ENCODE measurements at places on chromosomes 11 and 22.

- peak; percentile 10 for DNase-seq
These were observed 42.6 kb downstream of the ZNF215 start for GRCh38 chr11:6968816-6969215.

GRCh38 chr11:9633679-9634078, 30.2 kb upstream of the SWAP70 start:
- no peak for DNase-seq

GRCh38 chr11:82046778-82047177, 686.9 kb downstream of the FAM181B start:
- peak; percentile 3 for DNase-seq

- no peak for DNase-seq
These were observed 10.9 kb downstream of the MUC2 start for GRCh38 chr11:1085440-1086170.

DNA sequence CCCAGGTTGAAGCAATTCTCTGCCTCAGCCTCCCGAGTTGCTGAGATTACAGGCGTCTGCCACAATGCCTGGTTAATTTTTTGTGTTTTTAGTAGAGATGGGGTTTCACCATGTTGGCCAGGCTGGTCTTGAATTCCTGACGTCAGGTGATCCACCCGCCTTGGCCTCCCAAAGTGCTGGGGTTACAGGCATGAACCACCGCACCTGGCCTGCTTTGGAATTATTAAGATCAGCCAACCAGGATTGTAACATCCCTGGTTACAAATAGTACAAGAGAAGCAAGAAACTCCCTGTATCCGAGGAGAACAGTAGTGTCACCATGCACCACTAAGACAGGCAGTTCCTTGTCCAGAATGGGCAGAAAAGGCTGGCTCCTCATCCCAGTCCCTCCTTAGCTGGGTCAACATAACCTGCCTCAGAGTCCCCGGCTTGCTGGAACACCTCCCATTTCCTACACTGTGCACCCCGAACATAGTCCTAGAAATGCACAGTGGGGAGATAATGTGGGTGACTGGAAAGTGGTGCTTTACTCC, 77.2 kb upstream of the INCENP start:
- DNase-seq, result no peak

- peak; percentile 40 for DNase-seq
These were observed 38.7 kb downstream of the CD82 start for GRCh38 chr11:44604171-44604581.

DNA sequence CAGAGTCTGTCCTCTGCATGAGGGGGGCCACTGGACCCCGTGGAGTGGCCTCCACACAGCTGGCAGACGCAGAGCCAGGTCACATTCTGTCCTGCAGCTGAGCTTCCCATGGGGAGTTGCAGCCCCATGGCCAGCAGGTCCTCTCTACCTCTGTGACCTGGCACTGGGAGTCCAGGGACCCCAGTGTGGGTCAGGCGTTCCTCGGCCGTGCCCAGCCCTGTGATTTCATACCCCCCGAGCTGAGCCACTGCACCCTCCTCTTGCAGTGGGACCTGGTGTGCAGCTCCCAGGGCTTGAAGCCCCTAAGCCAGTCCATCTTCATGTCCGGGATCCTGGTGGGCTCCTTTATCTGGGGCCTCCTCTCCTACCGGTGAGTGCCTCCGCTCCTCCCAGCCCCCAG, 32.2 kb upstream of the SLC22A12 start:
- no peak for DNase-seq

DNA sequence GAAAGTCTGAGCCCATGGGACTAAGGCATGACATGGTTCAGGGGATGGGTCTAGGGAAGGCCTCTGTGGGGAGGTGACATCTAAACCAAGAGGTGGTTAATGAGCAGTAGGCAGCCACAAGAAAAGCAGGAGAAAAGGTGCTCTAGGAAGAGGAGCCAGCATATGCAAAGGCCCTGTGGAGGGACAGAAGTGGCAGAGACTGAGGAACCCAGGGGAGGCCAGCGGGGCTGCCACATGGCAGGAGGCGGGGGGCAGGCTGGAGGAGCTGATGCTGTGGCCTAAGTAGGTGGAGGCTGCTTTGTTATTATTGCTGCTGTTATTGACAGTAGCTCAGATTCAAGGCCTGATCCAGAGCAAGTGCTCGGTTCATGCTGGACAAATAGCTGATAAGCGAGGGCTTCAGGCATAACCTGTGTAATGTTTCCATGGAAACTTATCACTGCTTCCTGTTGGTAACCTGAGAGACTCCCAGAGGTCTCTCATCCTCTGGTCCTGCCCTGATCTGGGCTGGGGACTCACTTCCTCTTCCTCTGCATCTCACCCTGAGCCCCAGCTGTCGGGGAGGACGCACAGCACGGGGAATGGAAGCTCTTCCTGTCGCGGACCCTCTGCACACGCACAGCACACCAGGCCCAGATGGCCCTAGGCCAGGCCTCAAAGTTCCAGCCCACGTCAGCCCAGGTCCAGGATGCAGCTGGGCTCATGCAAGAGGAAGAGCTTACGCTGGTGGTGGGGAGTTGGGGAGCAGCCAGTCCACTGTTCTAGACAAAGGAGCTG, 75.2 kb upstream of the TP53I11 start:
- peak; percentile 51 for DNase-seq

GRCh38 chr22:30872285-30873041, 96.1 kb downstream of the MORC2 start:
- no peak for DNase-seq

DNA sequence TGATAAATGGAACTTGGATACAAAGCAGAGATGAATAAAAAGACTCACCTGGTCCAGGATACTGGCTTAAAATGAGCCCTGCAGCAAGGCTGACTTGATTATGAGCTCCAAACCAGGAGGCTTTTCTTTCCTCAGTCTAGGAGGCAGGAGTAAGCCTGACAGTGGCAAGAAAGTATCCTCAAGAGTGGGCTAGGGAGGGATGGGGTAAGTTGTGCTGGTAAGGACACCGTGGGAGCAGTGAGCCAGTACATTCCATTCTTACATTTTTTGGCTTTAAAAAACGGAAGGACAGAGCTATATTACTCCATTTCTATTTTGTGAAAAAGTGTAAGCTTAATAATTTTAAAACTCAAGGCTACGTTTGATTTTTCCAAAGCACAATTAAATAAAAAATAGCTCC, 187.1 kb upstream of the DDI1 start:
- no peak for DNase-seq

GRCh38 chr11:826227-826621, 1.5 kb upstream of the CRACR2B start:
- no peak for DNase-seq

- no peak for DNase-seq
These were observed 95.7 kb downstream of the PDE2A start for GRCh38 chr11:72578566-72578965.

- peak; percentile 60 for DNase-seq
These were observed at the start of gene VEGFB for GRCh38 chr11:64233913-64234586. TSS of gene VEGFB (plus strand) at chr11:64234584. CDS start at chr11:64234834, 250 bp downstream.

- no peak for DNase-seq
These were observed 186.1 kb downstream of the SHANK2 start for GRCh38 chr11:71066311-71066710.

DNA sequence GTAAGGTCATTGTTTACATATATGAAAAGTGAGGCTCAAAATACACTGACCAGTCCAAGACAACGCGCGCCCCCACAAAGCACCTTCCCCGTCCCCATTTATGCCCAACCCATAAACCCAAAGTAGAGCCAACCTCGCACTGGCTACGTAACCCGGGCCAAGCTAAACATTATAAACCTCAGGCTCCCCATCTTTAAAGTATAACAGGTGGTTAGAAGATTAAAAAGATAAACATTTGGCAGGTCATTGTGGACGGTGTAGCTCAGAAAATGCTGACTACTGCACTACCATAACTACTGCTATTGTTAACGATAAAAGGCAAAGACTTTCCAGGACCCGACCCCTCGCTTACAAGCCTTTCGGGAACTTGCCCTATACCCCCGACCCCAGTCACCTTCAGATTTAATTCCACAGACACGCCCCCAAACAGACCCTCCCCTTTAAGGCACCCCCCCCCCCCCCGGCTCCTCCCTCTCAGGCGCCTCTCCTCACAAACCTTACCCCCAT, 470 bp downstream of the NUMA1 start:
- DNase-seq, result peak; percentile 39

DNA sequence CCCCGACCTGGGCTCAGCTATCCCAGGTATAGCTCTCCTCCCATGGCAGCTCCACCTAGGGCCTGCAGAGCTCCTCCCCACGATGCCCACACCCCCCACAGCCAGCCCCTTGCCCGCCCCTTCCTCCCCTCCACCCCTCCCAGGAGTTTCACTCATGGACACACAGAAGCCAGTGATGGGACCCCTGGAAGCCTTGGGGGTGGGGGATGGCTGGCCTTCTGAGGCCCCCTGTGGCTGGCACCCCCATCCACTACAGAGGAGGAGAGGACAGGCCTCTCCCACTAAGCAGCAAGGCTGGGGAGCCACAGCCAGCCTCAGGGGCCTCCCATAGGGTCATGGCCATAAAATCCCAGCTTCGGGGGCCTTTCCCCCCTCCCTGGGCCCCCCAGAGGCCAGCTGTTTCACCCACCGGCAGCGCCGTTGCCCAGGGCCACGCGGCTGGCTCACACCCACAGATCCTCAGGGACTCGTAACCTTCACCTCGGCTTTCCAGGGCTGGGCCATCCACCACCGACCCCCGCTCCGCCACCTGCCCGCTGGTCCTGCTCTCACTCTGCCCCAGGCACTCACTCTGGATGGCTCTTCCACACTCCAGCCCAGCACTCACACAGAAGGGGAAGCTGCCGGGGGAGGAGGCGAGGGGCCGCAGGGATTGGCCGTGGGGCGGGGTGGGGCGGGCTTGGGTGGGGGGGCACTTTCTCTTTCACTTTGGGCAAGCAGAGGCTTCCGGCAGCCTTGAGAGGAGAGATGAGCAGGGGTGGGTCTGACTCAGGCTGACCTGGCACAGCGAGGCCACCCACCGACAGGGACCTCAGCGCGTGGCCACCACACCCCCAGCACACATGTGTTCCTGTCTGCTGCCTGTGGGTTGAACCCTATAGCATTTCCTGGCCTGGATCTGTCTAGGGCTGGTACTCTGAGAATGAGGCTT, 2.2 kb downstream of the SLC25A22 start:
- peak; percentile 90 for DNase-seq

DNA sequence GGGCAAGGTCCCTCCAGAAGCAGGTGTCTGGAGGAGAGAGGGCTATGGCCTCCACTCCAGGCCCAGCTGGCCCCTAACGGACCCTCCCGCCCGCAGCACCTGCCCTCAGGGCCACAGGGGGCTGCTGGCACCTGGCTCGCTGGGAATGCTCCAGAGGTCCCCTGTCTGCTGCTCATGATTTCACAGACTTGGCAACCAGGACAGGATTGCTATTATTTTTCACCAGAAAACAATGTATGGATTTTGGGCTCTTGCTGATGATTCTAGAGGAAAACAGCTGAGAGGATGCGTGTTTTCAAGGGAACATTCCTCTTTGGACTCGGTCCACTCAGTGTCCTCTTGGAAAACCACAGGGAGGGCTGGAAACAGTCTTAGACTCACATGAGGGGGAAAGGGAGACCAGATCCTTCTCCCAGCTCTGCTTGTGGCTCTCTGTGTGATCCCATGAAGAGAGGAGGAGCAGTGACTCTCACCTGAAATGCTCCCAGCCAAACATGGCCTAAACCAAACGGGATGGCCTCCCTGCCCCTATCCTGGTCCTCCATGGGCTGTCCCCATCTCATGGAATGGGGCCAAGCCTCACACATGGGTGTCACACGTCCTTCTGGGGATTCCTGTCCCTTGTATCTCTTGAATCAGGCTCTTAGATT, 15.8 kb downstream of the MYEOV start:
- no peak for DNase-seq

DNA sequence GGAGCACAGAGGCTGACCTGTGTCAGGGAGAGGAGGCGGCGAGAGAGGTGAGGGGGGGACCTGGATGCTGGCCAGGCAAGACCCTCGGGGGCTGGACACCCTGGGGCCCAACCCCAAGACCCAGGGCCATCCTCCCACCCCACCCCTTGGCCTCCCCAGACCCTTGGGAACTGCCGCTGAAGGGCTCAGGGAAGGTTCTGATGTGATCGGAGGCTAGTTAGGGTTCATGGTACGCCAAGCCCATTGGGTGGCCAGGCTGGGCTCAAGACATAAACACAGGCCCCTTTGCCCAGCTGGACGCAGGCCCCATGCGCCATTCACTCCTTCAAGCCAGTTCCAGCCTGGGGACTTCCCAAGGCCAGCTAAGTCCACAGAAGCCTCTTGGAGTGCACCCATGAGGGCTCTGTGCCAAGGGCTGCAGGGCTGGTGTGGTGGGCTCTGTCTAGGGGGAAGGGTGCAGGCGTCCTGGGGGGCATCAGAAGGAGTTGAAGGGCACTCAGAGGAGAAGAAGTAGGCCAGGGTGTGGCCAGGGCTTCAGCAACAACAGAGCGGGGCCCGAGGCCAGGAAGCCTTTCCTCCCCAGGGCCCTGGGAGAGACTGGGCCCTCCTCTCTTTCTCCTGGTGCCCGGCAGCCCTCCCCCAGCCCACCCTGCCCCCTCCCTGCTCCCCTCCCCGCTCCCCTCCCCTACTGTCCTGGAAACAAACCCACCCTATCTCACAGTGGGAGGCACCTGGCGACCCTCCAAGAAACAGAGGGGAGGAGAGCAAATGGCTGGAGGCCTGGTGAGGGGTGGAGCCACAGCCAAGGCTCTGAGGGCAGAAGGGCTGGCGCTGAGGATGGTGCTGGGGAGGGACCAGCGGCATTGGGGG, 12.9 kb downstream of the TSPAN32 start:
- peak; percentile 42 for DNase-seq

GRCh38 chr22:47564651-47565434, 802.4 kb downstream of the TBC1D22A start:
- DNase-seq, result no peak

- DNase-seq, result no peak
These were observed 14.1 kb downstream of the RHBDD3 start for GRCh38 chr22:29253561-29254285.

GRCh38 chr22:42926768-42927167, 69.7 kb upstream of the ARFGAP3 start:
- no peak for DNase-seq

- DNase-seq, result peak; percentile 57
These were observed 53.0 kb downstream of the OSBPL5 start for GRCh38 chr11:3111919-3112690.

DNA sequence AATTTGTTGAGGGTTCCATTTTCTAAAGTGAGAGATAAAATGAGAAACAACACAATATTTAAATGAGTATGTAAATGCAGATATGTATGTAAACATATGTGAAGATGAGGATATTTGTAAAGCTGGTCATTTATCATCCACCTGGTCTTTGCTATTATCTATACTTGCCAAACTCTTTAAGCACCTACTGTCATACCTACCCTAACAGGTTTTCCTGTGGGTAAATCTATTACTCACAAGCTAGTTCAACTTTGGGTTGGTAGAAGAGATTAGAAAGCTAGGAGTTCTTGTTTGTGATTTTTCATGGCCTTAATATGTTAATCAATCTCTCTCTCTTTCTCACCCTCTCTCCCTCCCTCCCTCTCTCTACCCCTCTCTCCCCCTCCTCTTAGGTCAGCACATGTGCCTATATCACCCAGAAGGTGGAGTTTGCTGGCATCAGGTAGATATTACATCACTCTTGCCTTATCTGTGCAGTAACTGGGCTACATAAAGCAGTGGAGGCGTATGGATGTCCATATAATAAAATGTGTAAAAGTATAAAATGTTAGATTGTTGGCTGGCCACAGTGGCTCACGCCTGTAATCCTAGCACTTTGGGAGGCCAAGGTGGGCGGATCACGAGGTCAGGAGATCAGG, 14.7 kb downstream of the DEPDC5 start:
- no peak for DNase-seq
